ENCODE measurements at places on chromosomes 3 and 15. TPM values are rescaled to one million over a fixed set of nuclear protein-coding genes. Genes with fewer than 3 reads are reported as not detected.

Gene GOLGA6L7
- total RNA-seq = not detected

DNA sequence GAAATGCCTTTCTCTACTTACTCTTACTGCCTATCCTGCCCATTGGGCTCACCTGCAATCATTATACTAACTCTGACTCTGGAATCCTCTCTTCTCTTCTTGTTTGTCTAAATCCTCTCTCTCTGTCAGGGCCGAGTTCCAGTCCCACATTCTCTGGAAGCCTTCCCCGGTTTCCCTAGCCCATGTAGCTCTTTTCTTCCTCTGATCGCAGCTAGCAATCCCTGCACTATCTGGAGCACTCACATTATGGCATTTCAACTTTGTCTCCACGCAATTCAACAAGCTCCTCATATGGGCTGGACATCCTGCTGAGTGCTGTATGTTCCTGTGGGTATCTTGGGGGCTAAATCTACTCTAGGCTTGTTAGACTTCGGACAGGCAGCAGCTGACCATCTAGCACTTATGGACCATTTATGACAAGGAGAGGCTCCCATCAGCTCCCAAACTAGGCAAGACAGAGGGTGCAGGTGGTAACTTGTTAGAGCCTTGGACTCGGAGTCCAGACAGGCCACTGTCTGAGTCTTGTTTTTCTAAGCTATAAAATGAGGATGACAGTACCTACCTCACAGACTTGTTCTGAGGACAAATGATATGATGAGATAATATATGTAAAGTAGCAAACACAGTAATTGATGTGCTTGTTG lies 58.3 kb downstream of the EPHB3 start:
- no peak for DNase-seq

DNA sequence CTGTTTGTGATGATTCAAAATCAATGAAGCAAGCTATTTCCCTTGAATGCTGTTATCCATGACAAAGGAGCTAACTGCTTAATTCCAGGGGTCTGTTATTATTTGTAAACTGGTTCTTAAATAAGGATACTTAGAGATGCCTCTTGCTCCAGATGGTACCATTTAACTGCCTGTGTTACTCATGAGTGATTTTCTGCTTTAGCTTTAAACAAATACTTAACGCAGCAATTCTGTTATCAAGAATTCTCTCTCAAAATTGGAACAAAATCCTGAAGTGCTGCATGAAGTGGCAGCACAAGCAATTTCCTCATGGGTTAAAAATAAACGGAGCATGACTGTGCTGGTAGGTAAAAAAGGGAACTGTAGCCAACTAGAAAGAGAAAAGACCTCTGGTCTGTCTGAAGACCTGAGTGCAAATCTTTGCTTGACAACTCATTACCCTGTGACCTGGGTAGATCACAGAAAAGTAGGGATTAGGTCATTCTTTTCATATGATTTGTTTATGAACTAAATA lies 62.5 kb upstream of the GBE1 start:
- DNase-seq = no peak

Gene MYL3
- total RNA-seq = 2.2 TPM

Gene HOMER2
- 29.6 TPM for total RNA-seq

Gene FGF12
- 113 TPM for total RNA-seq

DNA sequence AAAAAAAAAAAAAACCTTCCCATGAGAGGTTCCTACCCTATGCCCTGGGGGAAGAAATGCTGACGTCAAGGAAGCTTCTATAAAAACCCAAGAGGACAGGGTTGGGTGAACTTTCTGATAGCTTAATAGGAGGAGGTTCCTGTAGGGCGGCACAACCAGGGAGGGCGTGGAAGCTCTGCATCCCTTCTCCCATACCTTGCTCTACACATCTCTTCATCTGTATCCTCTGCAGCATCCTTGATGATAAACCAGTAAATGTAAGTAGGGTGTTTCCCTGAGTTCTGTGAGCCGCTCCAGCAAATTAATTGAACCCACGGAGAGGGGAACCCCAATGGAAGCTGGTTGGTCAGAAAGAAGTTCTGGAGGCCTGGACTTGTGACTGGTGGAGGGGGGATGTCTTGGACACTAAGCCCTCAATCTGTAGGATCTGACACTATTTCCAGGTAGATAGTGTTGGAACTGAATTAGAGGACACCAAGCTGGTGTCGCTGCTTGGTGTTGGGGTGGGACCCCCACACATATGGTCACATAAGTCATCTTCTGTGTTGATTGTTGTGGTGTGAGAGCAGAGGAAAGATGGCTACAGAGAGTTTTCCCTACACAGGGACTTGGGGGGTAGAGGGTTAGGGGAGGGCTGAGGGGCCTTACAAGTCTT lies 91.5 kb downstream of the ST6GAL1 start:
- no peak for DNase-seq

Gene AMIGO3
- 0.30 TPM for total RNA-seq

- no peak for DNase-seq
These were observed 56.2 kb downstream of the B3GNT5 start for GRCh38 chr3:183309276-183309675.

DNA sequence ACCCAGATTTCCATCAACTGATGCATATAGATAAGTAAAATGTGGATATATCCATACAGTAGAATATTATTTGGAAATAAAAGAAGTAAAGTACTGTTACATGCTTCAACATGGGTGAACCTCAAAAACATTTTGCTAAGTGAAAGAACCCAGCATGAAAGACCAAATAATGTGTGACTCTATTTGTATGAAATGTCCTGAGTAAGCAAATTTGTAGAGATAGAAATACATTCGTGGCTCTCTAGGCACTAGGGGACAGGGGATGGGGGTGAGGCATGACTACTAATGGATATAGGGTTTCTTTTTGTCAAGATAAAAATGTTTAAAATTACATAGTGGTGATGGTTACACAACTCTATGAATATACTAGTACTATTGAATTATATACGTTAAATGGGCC lies 163.7 kb downstream of the KLHL25 start:
- DNase-seq = no peak

DNA sequence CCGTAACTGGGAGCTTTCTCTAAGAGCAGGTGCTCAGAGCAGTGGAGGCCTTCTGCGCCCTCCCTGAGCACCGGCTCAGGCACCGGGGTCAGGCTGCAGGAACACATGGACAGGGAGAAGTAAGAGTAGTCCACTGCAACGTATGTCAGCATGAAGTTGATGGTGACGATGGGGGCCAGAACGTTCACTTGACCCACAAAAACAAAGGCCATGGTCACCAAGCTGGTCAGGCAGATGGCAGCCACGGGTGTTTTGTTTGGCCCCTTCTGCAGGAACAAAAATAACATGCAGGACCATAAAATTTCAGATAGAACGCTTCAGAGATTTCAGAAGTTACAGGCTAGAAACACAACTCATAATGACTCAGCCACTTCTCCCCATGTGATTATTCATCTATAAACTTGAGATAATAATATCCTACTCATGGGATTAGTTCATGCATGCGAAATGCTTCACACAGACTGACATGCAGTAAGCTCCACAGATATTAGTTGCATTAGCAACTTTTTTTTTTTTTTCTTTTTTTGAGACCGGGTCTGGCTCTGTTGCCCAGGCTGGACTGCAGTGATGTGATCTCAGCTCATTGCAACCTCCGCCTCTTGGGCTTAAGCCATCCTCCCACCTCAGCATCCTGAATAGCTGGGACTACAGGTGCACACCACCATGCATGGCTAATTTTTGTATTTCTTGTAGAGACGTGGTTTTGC lies 52.2 kb upstream of the HEG1 start:
- no peak for DNase-seq

Gene GNB5
- 53.7 TPM for total RNA-seq

GRCh38 chr15:74995779-74996765 lies 709 bp downstream of the SCAMP5 start:
- DNase-seq = peak; percentile 92

Gene GPR171
- total RNA-seq = 0.79 TPM

- DNase-seq = no peak
These were observed 1324.6 kb downstream of the NSUN3 start for GRCh38 chr3:95387242-95388021.

Gene ATP13A4
- total RNA-seq = 43.9 TPM

- DNase-seq = no peak
These were observed 9.6 kb downstream of the TRH start for GRCh38 chr3:129984125-129984524.

GRCh38 chr3:100331660-100332059 lies 2.9 kb upstream of the NIT2 start:
- DNase-seq = no peak

GRCh38 chr15:55277116-55277564 lies 12.5 kb downstream of the RAB27A start:
- DNase-seq = no peak

DNA sequence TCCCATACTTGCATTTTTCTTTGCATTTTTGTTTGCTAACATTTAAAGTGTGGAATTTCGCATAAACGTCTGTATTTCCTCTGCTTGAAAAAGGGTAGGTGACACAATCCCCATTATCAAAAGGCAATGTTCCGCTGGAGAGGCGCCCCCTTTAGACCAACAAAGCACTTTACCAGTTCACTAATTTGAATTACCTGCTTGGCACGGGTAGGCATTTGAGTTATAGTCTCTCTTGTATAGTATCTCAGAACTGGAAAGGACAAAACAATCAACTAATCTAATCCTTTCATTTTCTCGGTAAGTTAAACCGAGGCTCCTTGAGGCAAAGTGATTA lies 775 bp upstream of the CCDC39 start:
- peak; percentile 82 for DNase-seq

DNA sequence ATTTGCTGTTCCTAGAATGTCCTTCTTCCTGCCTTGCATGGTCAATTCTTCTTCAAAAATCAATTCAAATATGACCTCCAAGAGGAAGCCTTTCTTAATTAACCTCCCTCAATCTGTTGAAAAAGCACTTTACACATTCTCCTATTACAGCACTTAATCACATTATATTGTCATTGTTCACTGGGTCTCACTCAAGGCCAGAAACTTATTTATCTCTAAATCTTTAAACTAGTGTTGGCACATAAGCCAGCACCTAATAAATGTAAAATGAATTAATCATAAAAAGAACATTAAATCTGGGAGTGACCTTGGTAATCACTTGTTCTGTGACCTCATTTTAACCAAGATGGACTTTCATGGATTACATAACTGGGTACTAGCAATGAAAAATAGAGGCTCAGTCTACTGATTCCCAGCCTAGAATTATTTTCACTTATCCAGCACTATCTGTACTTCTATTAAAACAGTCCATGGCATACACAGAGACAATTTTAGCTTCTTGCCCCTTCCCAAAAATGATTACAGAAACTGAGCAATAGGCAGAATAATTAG lies 22.1 kb downstream of the MSL2 start:
- DNase-seq = no peak

Gene MAP4
- 123 TPM for total RNA-seq

DNA sequence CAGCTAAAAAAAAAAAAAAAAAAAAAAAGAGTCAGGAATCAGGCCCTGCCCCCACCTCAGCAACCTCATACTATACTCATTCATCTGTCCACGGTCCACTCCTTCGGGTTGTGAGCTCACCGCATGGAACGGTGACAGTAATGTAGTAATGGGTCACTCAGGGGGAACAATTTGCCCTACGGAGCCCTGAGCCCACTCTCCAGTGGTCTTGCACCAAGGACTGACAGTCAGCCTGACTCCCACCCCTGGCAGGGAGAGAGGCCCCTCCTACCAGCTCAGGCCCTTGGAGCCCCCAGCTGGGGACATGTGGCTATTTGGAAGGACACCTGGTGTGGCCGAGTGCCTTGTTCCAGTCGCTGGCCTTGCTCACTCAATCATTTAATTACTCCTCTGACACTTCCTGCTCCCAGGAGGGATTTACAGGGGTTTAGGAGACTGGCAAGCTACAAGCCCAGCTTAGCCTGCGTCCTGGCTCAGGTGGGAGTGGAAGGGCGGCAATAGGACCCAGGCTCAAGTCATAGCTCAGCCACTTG lies 19.9 kb upstream of the CACNA2D2 start:
- DNase-seq = no peak

GRCh38 chr3:18434711-18435110 lies 9.6 kb upstream of the SATB1 start:
- DNase-seq = no peak

DNA sequence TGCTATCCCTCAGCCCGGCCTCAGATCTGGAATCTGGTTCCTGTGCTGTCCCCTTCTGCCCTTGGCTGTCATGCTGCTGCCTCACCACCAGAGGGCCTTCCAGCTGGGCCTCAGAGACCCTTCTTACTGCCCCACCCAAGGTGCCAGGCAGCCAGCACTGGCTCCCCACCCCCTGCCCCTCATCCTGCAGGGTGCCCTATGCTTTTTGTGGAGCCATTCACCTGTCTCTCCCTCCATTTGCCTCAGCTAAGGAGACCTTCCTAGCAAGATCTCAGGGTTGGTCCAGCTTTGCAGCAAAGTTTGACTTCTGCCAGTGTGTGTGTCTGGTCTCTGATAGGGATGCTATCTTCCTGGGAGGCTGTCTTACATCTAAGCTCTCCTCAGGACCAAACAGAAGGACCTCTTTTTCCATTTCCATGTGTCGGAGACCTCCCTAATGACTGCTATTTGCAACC lies 1.9 kb upstream of the VWA5B2 start:
- no peak for DNase-seq

Gene NEK10
- 33.1 TPM for total RNA-seq

Gene GOLGA8B
- 44.8 TPM for total RNA-seq

- DNase-seq = no peak
These were observed 806.6 kb upstream of the LMCD1 start for GRCh38 chr3:7695049-7695448.

- no peak for DNase-seq
These were observed 53.2 kb downstream of the LIPC start for GRCh38 chr15:58484791-58485600.

Gene TGM5
- 0.10 TPM for total RNA-seq

- no peak for DNase-seq
These were observed 83.5 kb upstream of the BCL6 start for GRCh38 chr3:187828579-187829452.

- peak; percentile 19 for DNase-seq
These were observed 21.9 kb downstream of the LTF start for GRCh38 chr3:46442576-46443530.

DNA sequence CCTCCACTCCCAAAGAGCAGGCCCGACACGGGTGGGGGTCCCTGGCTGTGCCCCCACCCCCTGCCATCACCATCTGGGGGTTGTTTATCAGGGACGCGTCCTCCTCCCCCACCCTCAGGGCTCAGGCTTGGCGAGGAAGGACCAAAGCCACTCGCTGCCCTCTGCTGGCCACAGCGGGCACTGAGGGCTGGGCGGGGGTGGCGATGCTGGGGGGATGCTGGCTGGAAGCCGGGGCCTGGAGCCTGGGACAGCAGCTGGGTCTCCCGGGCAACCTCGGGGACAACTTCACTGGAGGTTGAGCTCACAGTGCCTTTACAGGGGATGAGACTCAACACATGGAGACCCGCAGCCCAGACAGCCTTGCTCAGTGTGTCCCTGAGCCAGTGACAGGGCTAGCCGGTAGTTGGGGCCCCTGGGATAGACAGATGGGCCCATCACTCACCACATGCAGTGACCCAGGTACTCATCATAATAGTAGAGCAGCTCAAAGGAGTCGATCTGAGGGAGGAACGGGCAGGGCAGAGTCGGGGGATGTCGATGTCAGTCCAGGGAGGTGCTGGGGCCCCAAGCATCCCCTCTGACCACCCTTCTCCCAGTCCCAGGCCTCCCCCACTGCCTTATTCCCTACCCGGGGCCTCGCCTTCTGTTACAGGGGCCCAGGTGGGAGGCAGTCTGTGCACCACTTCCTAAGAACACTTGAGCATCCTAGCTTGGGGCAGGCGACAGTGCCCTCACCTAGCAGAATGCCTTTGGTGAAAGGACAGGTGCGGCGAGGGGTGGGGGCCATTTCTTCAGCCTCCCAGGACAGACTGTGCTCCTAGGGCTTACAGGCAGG lies 5.9 kb upstream of the CALML4 start:
- DNase-seq = peak; percentile 91

Gene GPR156
- 2.1 TPM for total RNA-seq

GRCh38 chr15:80179025-80179759 lies 26.4 kb downstream of the FAH start:
- no peak for DNase-seq

Data from spinal cord (tissue), 10 donors.